ENCODE measurements at places on chromosomes 7 and 10.

GRCh38 chr7:1639532-1640175, 30.4 kb upstream of the ELFN1 start:
- no peak for DNase-seq

GRCh38 chr7:76220185-76221057, 18.7 kb downstream of the SRRM3 start:
- no peak for DNase-seq

DNA sequence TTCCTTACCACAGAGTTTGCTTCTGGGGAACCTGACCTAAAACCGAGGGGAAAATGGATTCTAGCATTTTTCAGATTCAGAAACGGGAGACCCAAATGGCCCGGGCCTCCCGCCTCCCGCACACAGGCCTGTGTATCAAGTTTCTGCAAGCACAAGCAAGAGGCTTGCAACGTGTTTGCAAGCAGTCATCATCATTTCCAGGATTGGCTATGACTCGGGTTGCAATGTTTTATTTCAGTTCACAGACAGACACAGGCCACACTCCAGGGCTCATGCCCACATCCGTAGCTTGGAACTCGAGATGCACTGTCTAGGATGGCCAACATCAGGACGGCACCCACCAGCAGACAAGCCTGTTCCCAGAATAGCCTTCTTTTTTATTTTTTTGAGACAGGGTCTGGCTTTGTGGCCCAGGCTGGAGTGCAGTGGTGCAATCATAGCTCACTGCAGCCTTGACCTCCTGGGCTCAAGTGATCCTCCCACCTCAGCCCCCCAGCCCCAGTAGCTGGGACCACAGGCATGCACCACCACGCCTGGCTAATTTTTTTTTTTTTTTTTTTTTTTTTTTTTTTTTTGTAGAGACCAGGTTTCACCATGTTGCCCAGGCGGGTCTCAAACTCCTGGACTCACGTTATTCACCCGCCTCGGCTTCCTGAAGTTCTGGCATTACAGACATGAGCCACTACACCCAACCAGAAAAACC, 68.1 kb upstream of the FOXK1 start:
- no peak for DNase-seq

DNA sequence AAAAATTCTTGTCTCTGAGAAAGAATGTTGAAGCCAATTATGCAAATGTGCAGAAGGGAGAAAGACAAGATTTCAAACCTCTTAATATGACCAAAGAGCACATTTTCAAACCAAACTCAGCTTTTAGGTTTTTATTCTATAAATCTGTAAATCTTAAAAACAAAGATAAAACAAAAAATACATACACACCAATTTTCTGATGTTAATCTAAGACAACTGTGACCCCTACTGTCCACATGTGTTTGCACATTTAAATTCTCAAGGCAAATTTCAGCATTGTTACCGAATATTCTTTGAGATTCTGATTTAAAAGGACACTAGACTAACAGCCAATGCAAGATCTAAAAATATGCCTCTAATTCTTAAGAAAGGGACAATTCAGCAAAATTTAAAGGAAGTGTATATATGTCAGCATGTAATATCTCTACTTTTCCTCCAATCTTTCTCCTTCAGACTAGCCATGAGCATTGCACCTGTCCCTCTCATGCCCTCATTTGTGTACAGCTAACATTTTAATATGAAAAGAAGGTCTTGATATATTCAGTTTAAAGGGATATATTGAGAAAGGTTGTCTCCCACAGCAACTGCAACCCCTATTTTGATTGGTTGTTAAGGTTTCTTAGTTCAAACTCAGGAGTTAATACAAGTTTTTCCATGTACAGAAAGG, 417.9 kb downstream of the IPMK start:
- DNase-seq: no peak

GRCh38 chr10:65419629-65420028, 1506.2 kb upstream of the LRRTM3 start:
- no peak for DNase-seq

GRCh38 chr10:19702215-19702614, 114.0 kb upstream of the PLXDC2 start:
- DNase-seq: no peak

DNA sequence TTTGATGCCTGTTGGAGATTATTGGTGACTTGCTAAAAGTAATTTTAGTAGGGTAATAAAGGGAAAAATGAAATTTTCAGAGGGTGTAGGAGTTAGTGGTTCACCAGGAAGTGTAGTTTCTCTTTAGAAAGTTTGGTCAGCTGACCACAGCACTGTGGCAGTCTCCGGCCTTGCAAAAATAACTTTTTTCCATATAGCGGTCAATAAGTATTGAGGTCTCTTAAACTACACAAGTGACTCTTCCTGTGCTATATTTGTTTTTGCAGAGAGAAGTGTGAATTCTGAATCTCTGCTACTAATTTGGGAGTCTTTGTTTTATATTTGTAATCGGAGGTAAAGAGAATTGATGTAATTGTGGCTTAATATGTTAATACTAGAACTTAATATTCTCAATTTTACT, 24.3 kb downstream of the PTPN12 start:
- no peak for DNase-seq

GRCh38 chr10:83178526-83178925, 960.8 kb upstream of the GHITM start:
- DNase-seq: no peak

- DNase-seq: no peak
These were observed 3.4 kb upstream of the FIS1 start for GRCh38 chr7:101248276-101248675.

GRCh38 chr7:32204361-32205018, 134.3 kb upstream of the PDE1C start:
- DNase-seq: peak; percentile 62

GRCh38 chr7:45193828-45194227, 36.2 kb downstream of the RAMP3 start:
- no peak for DNase-seq

GRCh38 chr10:88689366-88689765, 16.7 kb upstream of the LIPK start:
- DNase-seq: no peak

- no peak for DNase-seq
These were observed 133.3 kb downstream of the KCNMA1 start for GRCh38 chr10:77504196-77504872.

DNA sequence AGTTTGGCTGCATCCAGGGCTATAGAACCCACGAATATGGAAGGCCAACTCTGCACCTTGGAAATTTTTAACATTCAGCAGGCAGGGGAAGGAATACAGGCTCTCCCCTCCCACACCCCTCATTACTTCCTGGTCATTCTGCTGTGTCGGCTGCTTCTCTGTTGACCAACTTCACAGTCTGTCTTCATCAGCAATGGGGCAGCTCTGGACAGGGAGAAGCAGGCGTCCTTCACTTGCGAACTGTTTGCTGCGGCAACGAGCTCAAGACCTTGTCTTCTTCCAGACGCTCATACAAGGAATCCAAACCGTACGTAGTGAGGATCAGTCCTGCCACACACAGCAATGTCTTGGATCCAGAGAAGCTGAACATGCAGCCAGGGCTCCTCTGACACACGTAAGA, 192.2 kb downstream of the DIP2C start:
- DNase-seq: no peak

DNA sequence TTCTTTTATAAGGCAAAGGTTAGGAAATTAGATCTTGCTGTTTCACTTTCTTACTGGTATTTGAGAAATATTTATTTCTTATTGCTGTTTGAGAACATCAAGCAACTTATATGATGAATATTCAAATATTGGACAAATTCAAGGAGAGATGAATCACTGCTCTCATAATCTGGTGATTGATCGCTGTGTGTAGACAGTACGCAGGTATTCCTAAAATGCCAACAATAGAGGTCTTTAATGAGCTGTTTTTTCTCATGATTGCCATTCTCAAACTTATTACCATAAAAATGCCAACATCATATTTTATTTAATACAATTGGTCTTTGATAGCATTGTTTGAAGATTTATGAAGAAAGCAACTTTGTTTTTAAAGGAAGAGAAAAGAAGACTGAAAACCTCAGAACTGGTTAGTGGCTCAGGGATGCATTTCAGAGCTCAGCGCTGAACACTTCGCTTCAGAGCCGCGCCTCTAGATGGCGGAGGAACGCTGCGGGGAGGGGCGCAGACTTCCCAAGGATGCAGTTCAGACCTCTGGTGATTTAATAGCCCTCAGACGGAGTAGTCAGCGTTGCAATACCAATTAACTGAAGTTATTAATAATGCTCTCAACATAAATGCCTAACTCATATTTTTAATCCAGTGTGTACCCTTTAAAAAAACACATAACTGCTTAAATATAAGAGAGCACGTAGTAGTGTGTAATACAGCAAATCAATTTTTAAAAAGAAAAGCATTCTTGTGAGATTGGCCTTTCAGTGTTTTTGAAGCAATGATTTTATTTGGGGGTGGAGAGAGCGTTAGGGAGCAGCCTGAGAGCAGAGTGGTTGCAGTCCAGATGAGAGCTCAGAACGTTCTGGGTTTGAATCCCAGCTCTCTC, 38.5 kb upstream of the STEAP4 start:
- no peak for DNase-seq

- no peak for DNase-seq
These were observed 47.2 kb downstream of the LRRC20 start for GRCh38 chr10:70335246-70335613.

- no peak for DNase-seq
These were observed 124.1 kb upstream of the EFCAB10 start for GRCh38 chr7:105705427-105705826.

- DNase-seq: no peak
These were observed 75.5 kb upstream of the RPA3 start for GRCh38 chr7:7793921-7794320.

GRCh38 chr10:104197364-104197763, 34.8 kb downstream of the CFAP43 start:
- DNase-seq: no peak

GRCh38 chr7:127885222-127885772, 145.9 kb downstream of the LRRC4 start:
- DNase-seq: no peak

GRCh38 chr10:124997306-124997705, 55.4 kb downstream of the ZRANB1 start:
- no peak for DNase-seq

DNA sequence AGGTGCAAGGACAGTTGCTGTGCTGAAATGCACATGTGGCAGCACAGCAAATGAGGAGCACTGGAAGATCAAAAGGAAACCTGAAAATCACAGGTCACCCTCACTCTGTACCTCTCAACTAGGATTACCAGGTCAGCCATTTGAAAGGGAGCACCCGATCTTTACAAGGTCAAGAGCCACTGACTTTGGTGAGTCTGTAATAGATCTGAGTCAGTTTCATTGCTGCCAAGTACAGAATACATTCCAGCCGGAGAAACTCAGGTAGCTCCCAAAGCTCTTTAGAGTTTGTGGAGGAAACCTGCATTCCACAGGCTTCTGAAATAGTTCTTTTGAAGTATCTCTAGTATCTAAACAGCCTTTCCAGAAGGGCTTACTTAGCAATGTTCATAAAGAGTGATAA, 217.5 kb downstream of the SNX13 start:
- no peak for DNase-seq

DNA sequence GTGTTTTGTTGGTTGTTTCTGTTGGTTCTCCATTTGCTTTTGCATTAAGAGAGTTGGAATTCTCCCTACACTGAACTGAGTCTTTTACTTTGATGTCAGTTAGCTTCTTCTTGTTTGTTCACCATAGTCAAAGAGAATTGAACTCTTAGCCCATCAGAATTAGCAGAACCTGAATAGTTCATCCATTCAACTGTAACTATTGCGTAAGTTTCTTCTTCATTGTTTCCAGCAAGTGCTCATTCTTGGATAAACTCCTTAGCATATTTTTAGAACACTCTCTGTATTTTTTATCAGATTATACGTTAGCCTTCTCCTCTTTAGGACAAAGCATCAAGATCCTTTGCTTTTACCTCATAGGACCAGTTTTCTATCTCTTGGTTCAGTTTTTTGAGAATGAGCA, 128.4 kb upstream of the RAB11FIP2 start:
- no peak for DNase-seq

DNA sequence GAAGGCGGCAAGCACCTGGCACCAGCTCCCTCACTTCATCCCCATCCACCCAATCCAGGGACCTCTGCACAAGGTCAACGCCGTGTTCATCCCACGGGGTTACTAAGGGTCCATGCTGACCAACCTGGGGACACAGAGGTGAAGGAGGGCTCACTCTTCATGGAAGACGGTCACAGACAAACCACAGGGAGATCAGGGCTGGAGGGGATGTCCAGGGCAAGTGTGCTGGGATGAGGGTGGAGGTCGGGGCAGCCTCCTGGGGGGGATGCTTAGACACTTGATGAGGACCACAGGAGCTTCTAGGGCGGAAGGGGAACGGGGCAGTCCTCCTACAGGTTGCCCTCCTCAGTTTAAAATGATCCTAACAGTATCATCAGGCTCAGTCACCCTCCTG, 46.7 kb downstream of the FAM53B start:
- no peak for DNase-seq

DNA sequence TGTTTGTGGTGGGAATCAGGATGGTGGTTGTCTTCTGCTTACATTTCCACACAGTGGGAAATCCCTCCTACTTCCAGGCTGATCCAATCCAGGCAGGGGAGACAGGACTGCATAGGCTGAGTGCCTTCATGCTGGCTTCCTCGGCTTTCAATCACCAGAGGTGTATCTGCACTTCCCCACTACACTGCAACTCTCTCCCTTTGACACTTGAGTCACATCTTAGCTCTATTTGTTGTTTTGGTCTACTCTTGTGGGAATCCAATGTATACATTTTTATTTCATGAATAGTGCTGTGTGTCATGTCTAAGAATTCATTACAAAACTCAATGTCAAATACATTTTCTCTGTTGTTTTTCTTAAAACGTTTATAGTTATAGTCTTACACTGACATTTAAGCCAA, 735.6 kb downstream of the XPNPEP1 start:
- DNase-seq: no peak

- no peak for DNase-seq
These were observed 263.1 kb downstream of the ACTR3B start for GRCh38 chr7:153022475-153023193.

GRCh38 chr10:22682237-22683139, 31.9 kb downstream of the PIP4K2A start:
- no peak for DNase-seq

DNA sequence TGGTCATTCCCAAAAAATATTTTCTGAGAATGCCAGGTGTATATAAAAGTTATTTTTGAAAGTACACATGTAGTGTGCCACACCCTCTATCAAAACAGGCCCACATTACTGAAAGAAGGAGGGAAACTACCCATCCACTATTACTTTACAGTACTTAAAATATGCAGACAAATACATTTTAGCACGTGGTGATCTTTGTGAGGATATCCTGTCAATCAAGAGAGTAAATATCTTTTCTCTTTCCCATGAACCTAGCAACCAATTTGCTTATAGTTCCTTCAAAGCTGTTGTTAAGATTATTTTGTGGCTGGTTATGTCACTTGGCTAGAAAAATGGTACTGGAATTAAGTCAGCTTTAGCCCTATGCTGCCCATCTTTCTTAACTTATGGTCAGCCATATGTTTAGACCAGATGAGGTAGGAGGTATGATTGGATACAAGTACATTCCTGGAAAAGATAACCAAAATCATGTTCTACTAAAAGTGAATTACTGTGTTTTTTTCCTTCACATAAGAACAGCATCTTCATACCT, 70.1 kb downstream of the AUTS2 start:
- no peak for DNase-seq
